ENCODE measurements at places on chromosomes 2 and 18.
A peak's percentile ranks its signal among the peaks of the same experiment; 100 is the strongest.

DNA sequence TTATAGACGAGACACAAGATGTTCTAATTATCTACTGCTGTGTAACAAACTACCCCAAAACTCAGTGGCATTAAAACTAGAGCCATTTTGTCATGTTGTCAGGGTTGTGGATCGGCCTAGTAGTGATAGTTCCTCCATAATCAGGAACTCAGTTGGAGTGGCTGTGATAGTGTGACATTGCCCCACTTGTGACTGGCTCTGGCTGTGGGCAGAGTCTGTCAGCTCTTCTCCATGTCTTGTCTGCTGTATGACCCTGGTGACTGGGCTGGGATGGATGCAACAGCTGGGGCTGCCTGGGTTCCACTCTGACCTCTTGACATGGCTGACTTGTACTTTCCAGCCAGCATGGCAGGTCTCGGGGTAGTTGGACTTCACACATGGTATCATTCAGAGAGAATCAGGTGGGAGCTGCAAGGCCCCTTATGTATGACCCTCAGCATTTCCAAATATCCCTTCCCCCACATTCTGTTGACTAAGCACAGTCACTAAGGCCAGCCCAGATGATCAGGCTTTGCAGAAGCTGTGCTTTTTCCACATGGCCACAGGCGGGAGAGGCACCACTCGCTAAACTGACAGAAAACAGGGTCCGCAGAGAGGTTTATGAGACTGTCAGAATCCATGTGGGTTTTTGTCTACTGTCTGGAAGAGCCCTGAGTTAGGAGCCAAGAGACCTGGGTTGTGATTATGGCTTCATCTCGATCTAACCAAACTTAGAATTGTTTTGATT is 50.3 kb downstream of the SETBP1 start:
- no peak for DNase-seq

DNA sequence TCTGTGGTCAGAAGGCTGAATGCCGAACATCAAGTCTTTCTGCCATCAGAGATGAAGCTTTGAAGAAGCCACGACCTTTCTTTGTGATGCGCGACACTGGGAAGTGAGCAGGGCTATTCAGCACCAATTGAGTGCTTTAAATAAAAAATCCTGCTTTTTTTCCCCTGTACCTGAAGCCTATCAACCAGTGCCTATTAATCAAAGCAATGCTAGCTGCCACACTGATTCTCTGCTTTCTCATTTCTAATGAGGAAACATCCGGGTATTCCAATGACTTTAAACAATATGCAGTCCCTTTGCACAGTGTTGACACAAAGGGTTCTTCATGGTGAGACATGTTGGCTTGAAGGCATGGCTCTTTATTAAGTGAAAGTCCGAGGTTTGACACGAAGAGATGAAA is 88.0 kb downstream of the GALR1 start:
- no peak for DNase-seq

- peak; percentile 72 for DNase-seq
Measured at GRCh38 chr18:58819051-58819450, 45.6 kb upstream of the ZNF532 start.

GRCh38 chr2:240775905-240776304 is 44.1 kb downstream of the KIF1A start:
- DNase-seq = no peak

GRCh38 chr2:37654932-37655841 is 16.3 kb downstream of the CDC42EP3 start:
- DNase-seq = no peak

DNA sequence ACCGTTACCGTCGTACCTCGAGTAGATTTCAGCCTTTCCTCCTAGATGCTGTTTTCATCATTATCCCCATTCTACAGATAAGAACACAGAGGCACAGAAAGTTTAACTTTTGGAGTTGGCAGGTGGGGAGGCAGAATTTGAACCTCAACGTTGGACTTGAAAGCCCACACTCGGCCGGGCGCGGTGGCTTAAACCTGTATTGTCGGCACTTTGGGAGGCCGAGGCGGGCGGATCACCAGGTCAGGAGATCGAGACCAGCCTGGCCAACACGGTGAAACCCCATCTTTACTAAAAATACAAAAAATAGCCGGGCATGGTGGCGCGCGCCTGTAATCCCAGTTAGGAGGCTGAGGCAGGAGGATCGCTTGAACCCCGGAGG is 11.5 kb downstream of the CATIP start:
- no peak for DNase-seq

- no peak for DNase-seq
Measured at GRCh38 chr2:155157065-155157464, 458.6 kb downstream of the KCNJ3 start.

DNA sequence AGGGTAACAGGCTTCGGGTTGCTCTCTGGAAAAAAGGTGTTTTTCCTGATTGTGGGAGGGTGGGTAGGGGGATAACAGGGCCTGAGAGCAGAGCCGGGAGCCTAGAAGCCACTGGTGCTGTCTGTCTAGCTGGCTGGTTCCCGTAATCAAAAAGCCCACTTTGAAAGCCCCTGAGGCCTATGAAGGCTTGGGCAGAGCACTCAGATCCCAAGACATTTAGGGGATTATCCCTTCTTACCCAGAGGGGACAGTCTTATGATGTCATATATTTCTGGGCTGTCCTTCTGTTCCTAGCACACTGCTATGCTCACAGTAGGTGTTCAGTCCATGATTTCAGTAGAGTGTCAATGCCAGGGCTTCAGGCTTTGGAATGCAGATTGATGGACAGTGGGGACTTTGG is 45.1 kb downstream of the CELF4 start:
- DNase-seq = no peak

DNA sequence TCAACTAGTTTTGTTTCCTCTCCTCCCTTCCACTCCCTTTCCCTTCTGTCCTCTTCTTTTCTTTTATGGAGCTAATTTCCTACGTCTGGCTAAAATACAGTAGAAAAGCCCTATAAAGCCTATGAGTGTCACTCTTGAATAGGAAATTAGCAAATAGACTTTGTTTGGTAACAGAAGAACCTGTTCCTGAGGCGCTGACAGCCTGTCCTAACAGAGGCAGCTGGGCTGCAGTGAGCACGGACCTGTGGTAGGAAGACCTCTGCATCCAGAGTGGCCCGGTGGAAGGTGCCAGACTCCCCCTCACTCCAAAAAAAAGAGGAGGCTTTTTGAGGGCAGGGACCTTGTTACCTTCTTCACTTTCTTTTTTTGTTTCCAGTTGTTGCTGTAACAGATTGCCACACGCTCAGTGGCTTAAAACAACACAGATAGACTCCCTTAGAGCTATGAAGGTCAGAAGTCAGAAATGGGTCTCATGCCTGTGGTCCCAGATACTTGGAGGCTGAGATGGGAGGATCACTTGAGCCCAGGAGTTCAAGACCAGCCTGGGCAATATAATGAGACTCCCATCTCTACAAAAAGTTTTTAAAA is 81.2 kb upstream of the TXNDC2 start:
- DNase-seq = no peak

DNA sequence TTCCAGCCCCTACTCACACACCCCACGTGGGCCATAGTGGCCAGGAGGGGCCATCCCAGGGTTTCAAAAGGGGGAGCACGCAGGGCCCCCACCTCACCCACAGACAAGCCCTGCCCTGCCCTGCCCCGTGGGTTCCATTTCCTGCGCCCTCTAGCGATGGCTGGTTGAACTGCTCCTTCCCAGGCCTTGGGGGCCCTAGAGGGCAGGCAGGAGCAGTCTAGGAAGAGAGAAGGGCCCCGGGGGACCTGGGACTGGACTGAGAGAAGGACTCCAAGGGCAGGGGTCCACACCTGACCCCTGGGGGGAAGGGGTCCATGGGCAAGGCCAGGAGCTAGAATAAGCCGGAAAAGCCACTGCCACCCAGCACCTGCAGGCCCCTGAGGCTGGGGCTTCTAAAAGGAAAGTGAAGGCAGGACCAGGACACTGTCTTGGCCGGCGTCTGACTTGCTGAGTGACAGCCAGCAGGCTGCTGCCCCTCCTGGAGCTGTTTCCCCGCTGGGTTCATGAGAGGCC is 10.1 kb downstream of the CYP26B1 start:
- peak; percentile 89 for DNase-seq
